ENCODE measurements at places on chromosomes 12 and 14.

DNA sequence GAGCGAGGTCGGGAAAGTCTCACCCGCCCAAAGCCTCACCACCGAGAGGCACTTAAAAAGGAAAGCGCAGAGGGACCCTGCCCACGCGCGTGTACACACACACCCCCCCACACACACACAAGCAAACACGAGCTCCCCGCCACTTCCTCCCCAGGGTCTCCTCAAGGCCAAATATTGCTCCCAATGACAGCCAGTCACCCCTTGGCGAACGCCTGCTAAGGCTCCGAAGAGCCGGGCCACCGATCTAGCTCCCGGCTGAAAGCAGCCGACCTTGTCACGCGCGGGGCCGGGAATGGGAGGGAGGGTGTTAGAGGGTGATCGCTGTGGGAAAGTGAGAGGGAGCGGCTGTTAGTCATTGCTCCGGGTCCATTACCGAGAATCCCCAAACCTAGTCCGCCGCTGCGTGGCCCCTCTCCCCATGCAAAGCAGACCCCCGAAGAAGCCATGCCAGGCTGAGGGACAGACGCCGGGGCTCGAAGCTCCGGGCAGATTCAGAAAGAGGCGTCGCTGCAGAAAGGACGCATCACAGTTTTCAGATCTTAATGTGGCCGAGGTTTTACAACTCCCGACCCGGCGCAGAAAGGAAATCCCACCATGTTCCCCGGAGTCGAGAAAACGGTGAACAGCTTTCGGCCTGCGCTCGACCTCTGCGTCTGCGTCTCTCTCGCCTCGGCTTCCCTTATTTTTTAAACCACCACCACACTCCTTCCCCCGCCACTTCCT is 2.6 kb downstream of the BMP4 start:
- no peak for DNase-seq

GRCh38 chr12:4857472-4858291 is 52.0 kb upstream of the KCNA1 start:
- DNase-seq = peak; percentile 43

DNA sequence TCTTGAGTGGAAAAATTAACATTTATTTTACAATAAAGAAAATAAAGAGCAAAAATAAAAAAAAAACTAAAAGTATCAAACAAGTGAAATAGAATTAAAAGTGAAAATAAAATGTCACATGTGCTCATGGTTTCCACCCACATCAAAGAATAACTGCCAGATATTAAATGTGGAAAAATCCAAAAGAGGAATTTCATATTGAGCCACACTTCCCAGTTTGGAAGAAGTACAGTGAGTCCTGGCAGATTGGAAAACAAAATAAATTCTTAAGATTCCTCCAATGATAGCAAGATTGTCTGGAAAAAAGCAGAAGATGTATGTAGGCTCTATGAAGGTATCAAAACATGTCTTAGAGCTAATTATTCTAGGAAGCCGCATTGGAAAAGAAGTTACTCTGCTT is 1019.5 kb downstream of the SLC6A15 start:
- no peak for DNase-seq

GRCh38 chr14:53367644-53368026 is 214.5 kb upstream of the DDHD1 start:
- DNase-seq = no peak

DNA sequence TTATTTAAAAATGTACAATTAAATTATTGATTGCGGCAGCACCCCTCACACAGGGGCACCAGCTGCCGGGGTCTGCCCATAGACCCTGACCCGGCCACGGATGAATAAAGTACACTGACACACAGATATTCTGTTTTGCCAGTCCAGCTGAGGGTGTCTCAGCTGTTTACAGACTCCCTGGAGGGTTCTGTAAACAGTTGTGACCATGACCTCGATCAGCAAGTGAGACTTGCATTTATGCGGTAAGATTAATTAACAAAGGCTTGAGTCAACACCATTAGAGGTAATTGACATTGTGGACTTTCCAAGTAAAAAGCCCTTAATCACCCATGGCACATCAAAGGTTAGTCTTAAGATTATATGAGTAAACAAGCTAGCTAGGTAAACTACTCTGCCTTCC is 94.3 kb downstream of the FUT8 start:
- DNase-seq = no peak

DNA sequence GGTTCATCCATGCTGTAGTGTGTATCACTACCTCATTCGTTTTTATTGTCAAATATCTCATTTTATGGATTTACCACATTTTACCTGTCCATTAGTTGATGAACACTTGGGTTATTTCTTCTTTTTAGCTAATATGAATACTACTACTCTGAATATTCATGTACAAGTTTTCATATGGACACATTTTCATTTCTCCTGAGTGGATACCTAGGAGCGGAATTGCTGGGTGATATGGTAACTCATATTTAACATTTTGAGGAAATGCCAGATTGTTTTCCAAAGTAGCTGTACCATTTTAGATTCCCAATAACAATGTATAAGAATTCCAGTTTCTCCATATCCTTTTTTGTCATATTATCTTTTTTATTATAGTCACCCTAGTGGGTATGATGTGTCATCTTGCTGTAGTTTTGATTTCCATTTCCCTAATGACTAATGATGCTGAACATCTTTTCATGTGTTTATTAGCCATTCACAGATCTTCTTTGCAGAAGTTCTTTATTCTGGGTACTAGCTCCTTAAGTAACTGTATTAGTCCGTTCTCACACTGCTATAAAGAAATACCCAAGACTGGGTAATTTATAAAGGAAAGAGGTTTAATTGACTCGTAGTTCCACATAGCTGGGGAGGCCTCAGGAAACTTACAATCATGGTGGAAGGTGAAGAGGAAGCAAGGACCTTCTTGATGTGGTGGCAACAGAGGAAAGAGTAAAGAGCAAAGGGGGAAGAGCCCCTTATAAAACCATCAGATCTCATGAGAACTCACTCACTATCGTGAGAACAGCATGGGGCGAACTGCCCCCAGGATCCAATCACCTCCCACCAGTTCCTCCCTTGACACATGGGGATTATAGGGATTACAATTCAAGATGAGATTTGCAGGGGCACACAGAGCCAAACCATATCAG is 11.9 kb downstream of the NRDE2 start:
- DNase-seq = no peak

GRCh38 chr14:100825713-100826331 is at the start of gene MEG3:
MEG3 (plus strand) TSS chr14:100826118.
- no peak for DNase-seq

GRCh38 chr12:26125400-26126339 is 833 bp upstream of the BHLHE41 start:
- no peak for DNase-seq

DNA sequence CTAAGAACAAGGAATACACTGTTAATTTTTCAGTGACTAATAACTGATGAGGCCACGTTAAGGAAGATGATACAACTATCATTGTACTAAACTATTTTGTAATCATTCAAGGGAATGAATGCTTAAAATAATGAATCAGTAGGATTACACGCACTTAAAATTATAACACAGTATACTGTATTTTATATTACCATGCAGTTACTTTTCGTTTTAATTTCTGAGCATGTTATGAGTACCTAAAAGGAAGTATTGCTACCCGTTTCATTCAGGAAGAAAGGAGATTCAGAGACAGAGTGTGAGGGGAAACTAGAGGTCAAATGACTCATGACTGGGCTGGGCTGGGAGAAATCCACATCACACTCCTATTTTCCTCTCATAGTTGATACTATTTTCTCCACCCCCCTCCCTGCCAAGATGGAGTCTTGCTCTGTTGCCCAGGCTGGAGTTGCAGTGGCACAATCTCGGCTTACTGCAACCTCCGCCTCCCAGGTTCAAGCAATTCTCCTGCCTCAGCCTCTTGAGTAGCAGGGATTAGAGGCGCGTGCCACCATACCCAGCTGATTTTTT is 202.0 kb downstream of the PPM1H start:
- no peak for DNase-seq

GRCh38 chr14:70855486-70855885 is 46.2 kb upstream of the MAP3K9 start:
- no peak for DNase-seq

DNA sequence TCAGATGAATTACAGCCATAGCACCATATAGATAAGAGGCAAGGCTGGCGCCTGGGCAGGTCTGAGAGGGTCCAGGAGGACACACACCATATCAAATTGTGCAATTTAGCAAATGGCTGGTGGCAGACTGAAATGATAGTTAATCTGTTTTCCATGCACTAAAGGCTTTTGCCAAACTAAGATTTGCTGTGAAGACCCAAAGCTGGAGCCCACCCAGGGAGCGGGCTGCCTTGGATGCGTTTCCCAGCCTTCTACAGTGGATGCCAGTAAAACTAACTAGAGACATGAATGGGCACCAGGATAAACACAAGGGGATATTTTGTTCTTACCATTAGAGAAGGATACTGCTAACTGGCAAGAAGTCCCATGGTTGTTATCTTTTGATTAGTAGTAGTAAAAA is 475.1 kb downstream of the DPF3 start:
- no peak for DNase-seq

- DNase-seq = no peak
Observed at GRCh38 chr14:22383515-22384166, 205.4 kb downstream of the DAD1 start.

- DNase-seq = no peak
Observed at GRCh38 chr12:9334041-9334692, 126.0 kb upstream of the PZP start.

DNA sequence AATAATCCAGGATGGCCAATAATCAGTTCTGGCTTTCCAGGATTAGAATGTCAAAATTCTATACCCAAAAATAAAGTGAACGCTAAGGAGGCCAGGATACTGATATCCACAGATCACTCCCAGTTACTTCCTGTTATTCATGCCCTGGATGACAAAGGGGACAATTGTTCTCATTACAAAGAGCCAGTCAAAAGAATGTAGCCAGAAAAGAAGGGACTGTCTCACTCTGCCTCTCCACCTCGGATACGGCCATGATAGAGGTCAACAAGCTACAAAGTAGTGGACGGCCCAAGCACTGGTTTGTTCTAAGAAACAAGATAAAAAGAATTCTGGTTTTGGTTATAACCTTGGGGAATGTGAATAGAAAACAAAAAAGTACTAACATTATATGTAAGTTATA is 116.1 kb upstream of the ATF7IP start:
- no peak for DNase-seq

- DNase-seq = no peak
Observed at GRCh38 chr12:43976027-43976426, 140.1 kb downstream of the TMEM117 start.

DNA sequence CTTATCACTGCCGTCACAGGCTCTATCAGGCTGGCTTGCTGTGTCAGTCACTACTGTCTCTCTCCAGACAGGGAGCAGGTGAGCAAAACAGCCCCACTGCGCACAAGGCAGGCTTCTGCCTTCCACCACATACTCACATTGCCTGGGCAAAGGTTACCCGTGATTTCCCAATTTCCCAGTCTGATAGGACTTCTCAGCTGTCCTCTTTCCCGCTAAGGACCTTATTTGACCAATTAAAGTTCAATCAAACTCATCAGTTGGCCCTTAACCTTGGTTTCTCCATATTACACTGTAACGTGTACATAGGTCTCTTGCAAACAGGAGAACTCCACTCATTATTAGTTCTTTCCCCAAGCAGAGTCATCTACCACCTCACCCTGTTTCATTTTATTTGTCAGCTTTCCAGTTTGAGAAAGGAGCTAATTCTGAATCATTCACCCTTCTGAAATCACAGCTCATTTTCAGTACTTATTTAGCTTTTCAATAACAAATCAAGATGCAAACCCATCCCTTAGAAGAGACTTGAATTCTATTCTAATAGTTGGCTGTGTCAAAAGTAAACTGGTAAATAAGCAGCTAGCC is 170.8 kb downstream of the ESR2 start:
- no peak for DNase-seq

- no peak for DNase-seq
Observed at GRCh38 chr14:70454731-70455130, 2.8 kb downstream of the ADAM21 start.

DNA sequence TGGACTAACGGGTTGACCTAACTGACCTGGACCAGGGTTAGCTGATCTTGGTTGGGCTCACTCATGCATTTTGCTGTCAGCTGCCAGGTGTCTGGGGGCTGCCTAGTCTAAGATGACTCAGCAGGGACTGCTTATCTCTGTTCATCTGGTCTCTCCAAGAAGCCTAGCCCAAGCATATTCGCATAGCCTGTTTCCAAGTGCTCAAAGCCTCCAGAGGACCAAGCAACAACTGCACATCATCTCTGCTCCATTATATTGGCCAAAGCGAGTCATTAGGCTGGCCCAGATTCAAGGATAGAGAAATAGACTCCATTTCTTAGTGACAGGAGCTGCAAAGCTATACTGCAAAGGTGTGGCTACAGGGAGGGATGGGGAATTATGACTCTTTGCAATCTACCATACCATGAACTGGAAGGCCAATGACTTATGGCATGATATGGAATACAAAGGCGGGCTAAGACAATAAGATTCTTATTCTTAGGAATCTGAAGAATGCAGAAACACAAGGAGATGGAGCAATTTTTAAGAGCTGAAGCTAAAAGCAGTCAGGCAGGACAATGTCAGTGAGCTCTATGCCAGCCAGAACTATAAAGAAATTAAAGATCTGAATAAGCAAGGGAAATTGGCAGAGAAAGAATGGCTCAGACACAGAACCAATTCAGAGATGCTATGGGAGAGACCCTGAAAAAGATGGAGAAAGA is 194.6 kb upstream of the FSCB start:
- DNase-seq = no peak

DNA sequence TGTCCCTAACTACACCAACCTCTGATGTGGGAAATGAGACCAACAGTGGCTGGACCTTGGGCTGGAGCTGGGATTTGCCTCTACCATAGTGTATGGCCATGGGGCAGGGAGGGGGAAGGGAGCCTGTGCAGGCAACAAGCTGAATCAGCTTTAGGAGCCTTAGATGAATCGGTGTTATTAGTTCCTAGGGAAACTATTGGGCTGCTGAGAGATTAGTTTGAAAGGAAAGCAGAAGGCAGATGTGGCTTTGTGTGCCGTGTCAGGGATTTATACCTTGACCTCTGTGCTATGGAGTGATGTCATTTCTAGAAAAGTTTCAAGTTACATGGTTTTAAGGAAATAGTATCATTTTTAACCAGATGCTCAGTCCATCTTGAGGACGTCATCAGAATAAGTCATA is 19.5 kb upstream of the GAS2L3 start:
- DNase-seq = no peak

DNA sequence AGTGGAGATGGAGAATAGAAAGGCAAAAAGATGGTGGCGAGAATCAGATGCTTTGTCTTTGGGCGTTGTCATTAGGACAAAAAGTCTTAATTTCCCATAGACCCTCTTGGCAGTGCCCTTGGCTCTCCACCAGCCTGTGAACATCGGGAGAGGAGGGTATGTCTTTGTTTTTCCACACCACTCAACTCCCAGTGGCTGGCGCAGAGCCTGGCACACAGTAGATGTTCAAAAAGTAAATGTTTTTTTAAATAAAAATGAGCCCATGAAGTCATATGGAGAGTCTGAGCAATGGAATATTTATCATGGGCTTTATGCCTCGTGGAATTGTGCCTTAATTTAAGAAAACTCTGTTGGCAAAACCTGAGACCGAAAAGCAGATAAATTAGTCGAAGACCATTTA is 90.4 kb downstream of the SRGAP1 start:
- DNase-seq = no peak

GRCh38 chr12:27331291-27331926 is 1.2 kb upstream of the BMAL2 start:
- DNase-seq = no peak

GRCh38 chr14:90060965-90061684 is 669 bp upstream of the KCNK13 start:
- no peak for DNase-seq

All from T-helper 17 cell (primary cell).